ENCODE measurements at places on chromosomes 13 and 19. TPM values are rescaled to one million over a fixed set of nuclear protein-coding genes. Genes with fewer than 3 reads are reported as not detected.

Gene ADAT3
- 16.7 TPM for total RNA-seq

Gene FFAR1
- 0.31 TPM for total RNA-seq

Gene FKRP
- 37.2 TPM for total RNA-seq

- H3K36me3 ChIP-seq: no peaks in the 10 kb centered on the region
- no peak for DNase-seq
- H3K4me1 ChIP-seq: peaks cover 2% of the 10 kb centered on the region
- H3K27ac ChIP-seq: no peak overlapping the region
- no peak overlapping the region for H3K4me3 ChIP-seq
- no peaks in the 10 kb centered on the region for H3K27me3 ChIP-seq
Measured at GRCh38 chr13:97135883-97136282, 86.2 kb upstream of the MBNL2 start.
